ENCODE measurements at places on chromosomes 2 and 18.
A peak's percentile ranks its signal among the peaks of the same experiment; 100 is the strongest.

- DNase-seq, result no peak
These were observed 414.9 kb upstream of the SYT4 start for GRCh38 chr18:43692099-43692690.

GRCh38 chr2:200664770-200665494, 79.1 kb downstream of the AOX1 start:
- DNase-seq, result no peak

DNA sequence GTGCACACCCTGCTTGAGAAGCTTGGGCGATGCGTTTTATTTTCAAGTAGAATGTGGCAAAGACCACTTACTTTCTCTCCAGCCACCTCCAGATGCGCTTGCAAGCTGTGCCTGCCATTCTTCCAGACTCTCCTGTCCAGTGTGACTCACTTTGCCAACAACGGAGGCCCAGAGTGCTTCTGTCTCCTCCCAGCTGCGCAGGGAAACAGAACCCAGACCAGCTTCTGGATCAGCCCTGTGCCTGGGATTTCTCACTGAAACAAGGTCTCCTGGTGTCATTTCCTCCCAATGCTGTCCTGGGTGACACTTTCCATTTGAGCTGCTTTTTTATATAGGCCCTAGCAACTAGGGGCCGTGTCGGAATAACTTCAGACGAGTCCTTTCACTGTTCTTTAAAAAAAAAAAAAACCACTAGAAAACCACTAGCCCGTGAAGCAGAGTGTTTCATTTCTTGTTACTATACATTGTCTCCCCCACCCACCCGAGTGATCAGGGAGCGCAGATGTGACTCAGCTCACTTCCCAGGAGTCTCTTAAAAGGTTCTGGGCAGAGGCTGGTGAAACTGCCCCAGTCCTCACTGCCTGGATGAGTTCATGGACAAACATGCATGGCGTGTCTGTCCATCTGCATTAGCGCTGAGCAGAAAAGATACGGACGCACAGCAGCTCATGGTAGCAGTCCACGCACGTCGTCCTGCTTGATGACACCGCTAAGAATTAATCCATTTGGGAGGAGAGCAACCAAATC, 25.3 kb upstream of the RPL31 start:
- DNase-seq, result peak; percentile 13

DNA sequence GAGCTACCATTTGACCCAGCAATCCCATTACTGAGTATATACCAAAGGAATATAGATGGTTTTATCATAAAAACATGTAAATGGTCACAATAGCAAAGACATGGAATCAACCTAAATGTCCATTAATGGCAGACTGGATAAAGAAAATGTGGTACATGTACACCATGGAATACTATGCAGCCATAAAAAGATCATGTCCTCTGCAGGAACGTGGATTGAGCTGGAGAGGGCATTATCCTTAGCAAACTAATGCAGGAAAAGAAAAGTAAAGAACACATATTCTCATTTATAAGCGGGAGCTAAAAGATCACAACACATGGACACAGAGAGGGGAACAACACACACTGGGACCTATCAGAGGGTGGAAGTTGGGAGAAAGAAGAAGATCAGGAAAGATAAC, 22.9 kb downstream of the SLC38A11 start:
- DNase-seq, result no peak

DNA sequence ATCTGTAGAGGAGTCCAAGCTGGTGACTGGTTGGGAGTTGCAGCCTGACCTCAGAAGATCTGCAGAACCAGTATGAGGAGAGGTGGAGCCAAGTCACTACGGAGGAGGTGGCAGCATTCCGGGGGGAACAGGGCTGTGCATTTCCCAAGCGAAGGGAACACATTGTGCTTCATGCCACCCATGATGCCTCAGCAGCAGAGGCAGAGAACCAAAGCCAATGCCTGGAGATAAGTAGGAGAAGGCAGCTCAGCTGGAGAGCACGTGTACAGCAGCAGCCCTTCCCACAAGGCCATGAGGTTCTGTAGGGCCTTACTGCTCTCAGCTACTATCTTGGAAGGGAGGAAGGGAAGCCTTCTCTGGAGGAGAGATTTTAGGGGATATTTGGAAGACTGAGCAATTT, 67.2 kb upstream of the LRPPRC start:
- DNase-seq, result no peak
